ENCODE measurements at places on chromosomes 7 and 10. TPM values are rescaled to one million over a fixed set of nuclear protein-coding genes. Genes with fewer than 3 reads are reported as not detected.

DNA sequence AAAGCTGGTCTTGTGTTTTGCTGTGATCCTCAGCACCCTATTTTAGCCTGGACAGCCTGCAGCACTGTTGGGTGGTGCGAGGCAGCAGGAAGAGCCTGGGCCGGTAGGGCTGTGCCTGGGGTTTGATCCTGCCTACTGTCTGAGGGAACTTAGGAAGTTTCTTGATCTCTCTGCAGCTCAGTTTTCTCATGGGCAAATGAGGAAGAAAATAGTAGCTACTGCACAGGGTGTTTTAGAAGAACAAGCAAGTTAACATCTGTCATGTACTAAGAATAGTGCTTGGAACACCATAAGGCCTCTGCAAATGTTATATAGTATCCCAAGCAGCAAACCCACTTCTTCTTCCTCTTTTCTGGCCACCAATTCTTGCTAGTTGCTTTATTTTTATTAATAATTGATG lies 12.0 kb upstream of the AGR2 start:
- H3K27ac ChIP-seq = no peak overlapping the region
- H3K4me3 ChIP-seq = no peak overlapping the region
- DNase-seq = no peak
- H3K27me3 ChIP-seq = no peaks in the 10 kb centered on the region

Gene PIP
- total RNA-seq = not detected

DNA sequence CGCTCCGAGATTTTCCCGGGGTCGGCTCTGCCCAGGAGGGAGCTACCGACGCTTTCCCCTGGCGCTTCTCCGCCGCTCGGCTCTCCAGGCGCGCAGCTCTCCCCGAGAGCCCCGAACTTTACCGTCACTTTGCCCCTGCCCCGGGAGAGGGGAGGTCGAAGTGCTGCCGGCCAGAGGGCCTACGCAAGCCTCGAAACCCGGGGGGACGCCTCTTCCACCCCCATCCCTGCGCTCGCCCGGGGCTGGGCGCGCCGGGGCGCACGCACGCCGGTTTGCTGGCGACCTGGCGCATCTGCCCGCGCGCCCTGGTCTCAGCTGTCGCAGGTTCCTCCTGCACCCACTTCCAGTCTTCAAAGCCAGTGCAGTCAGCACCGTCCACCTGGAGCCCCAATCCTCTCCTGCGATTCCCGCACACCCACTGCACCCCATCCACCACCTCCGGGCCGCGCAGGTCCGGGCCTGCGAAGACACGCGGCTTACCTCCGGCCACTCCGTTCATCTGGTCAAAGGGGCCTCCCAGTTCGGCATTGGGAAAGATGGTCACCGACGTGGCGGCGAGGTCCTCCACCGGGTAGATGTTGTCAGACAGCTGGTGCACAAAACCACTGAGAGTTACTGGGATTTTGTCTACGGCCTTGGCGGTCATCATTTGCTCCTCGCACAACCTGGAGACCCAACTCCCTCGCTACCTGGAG lies 638 bp downstream of the EGR2 start:
- H3K27me3 ChIP-seq = peaks cover 34% of the 10 kb centered on the region
- peak overlapping the region; percentile 68 for H3K4me3 ChIP-seq
- DNase-seq = no peak

Gene WEE2
- 0.08 TPM for total RNA-seq

Gene AGMO
- total RNA-seq = not detected

DNA sequence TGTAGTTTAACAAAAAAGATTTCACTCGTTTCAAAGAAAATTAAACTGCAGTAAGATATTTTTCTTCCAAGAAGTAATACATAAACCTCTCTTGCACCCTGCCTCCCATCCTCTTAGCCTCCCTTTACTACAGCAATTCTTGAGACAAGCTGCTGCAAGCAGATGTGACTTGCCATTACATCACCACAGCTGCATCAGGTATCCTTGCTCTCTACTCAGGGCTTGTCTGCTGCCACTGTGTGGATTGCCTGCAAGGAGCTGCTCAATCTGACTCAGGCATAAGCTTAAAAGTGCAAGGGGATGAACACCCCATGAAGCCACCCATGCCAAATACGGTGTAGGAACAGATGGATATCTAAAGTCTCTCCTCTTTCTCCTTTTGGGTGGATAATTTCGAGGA lies 609.9 kb downstream of the DNAJB9 start:
- H3K27ac ChIP-seq = no peak overlapping the region
- no peaks in the 10 kb centered on the region for H3K27me3 ChIP-seq
- DNase-seq = no peak
- H3K36me3 ChIP-seq = no peaks in the 10 kb centered on the region

DNA sequence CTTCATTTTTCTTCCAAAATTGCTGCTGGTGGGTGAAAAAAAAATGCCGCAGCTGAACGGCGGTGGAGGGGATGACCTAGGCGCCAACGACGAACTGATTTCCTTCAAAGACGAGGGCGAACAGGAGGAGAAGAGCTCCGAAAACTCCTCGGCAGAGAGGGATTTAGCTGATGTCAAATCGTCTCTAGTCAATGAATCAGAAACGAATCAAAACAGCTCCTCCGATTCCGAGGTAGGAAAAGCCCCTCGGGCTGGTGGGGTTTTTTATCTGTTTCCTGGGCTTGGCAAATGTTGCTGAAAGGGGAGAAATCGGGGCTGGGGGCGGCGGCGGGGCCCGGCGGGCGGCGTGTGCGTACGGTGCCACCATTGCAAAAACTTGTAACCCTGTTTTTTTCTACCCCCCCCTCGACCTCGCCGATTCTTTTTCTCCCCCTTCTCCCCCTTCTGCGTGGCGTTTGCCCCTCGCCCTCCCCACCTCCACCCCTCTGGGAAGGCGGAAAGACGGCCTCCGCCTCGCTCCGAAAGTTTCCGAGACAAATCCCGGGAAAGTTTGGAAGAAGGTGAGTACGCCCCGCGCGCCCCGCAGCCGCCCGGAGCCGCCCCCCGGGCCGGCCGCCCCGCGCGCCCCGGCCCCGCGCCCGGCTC lies 789 bp downstream of the TCF7L2 start:
- H3K36me3 ChIP-seq = no peaks in the 10 kb centered on the region
- peaks cover 42% of the 10 kb centered on the region for H3K27me3 ChIP-seq

DNA sequence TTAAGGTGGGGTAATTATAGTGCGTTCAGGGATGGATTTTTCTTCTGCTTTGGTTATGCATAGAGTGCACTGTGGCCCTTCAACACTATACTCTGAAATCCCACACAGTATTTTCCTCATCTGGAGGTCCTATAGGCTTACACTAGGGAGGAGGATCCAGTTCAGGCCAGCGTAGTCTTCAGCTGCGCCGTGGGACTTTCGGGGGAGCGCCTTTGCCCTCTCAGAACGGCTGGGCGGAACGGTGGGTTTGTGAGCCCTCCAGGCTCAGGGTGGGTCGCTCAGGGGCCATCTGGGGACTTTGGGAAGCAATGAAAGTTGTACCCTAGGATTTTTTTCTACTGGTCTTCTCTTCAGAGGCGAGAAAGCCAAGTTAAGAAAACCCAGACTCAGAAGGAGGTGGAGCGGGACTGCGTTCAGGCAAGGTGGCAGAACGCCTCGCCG lies 652 bp upstream of the VPS26A start:
- H3K4me1 ChIP-seq = peaks cover 28% of the 10 kb centered on the region
- no peak for DNase-seq
- H3K27ac ChIP-seq = peak overlapping the region; percentile 95
- peak overlapping the region; percentile 90 for H3K4me3 ChIP-seq
- H3K27me3 ChIP-seq = no peaks in the 10 kb centered on the region

GRCh38 chr7:115704884-115705283 lies 325.7 kb downstream of the TFEC start:
- no peaks in the 10 kb centered on the region for H3K4me1 ChIP-seq
- no peak overlapping the region for H3K4me3 ChIP-seq
- H3K27me3 ChIP-seq = no peaks in the 10 kb centered on the region
- no peaks in the 10 kb centered on the region for H3K36me3 ChIP-seq
- DNase-seq = no peak
- H3K27ac ChIP-seq = no peak overlapping the region

Gene CRHR2
- not detected for total RNA-seq

DNA sequence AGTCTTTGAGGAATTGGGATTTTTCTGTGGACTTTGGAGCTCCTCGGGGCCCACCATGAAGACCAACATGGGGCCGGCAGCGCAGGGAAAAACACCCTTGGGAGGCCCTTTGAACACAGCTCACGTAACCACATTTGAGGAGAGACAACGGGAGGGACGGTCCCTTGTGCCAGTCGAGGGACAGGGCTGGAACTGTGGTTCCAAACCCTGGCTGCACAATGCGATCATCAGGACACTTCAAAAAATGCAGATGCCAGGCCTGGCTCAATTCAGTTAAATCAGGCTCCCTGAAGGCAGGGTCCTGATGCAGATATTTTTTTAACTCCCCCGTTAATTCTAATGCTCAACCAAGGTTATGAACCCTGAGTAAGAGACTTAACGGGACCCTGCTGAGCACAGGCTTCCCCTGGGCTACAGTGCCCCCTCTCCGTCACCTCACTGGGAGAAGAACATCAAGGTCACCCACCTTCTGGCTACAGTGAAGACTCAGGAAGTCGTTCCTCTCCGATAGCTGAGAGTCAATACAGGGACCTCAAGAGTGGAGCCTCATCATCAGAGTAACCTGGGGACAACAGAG lies 30.4 kb downstream of the LYZL1 start:
- H3K4me3 ChIP-seq = no peak overlapping the region
- no peaks in the 10 kb centered on the region for H3K36me3 ChIP-seq
- DNase-seq = no peak
- H3K4me1 ChIP-seq = no peaks in the 10 kb centered on the region
- H3K27ac ChIP-seq = no peak overlapping the region

DNA sequence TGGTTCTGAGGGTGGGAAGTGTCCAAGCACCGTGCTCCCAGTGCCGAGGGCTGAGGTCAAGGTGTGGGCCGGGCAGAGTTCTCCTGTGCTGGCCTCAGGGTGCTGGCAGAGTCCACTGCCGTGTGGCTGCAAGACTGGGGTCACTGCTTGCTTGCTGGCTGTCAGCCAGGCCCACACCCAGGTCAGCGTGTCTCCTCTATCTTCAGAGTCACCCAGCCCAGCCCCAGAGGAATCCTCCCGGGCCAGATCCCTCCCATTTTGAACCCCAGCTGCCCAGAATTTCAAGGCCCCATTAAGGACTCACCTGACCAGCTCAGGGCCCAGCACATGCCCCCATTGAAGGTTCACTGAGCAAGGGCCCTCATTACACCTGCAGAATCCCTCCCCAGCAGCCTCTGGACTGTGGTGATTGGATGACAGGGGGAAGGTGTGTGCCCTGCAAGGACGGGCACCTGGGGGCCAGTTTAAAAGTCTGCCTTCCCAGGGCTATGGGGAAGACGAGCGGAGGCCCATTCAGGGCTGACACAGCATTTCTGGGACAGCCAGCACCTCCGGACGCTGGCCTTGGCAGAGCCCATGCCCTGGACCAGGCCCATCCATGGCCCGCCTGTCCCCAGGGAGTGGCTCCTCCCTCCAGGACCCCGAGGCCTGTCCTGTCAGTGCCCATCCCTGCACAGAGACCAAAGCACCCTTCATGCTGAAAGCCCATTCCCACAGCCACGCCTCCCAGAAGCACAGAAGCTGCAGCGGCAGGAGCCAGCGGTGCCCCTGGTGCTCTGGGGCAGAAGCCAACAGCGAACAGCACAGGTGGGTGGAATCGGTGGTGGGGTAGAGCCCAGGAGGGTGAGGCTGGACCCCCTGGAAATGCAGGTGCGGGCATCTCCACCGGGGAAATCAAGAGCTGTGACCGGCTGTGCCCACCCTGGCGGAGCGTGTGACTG lies 45.1 kb upstream of the PPP2R2D start:
- H3K4me1 ChIP-seq = no peaks in the 10 kb centered on the region
- no peak overlapping the region for H3K27ac ChIP-seq
- no peak for DNase-seq

DNA sequence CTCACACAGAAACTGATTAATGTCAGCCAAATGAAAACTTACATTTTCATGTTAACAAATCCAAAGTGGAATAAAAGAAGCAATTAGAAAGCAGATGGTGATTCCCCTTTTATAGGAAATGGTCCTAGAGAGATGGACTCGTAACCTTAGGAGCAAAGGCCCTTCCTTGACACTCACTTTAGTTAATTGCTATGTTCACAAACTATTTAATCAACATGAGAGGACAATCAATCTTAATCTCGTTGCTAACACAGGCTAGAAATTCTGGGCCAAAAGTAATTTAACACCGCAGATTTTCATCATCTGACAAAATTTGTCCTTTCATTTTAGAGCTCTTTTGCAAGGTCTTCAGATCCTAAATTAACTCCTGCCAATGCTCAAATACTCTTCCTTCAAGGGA lies 64.0 kb upstream of the DNAJB12 start:
- peaks cover 17% of the 10 kb centered on the region for H3K36me3 ChIP-seq
- H3K27ac ChIP-seq = no peak overlapping the region
- no peak overlapping the region for H3K4me3 ChIP-seq
- no peak for DNase-seq

DNA sequence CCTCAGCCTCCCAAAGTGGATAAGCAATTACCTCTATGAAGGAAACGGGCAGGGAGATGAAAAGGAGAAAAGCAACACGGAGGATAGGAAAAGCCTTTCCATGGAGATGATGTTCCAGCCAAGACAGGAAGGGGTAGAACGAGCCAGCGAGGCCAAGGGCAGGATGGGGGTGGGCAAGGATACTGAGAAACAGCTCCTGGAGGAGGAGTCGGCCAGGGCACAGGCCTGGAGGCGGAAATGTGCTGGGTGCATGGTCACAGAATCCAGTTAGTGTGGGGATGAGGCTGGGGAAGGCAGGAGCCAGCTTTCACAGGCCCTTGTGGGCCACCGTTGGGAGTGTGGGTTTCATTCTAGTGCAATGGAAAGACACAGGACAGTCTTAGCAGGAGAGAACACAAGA lies 162.6 kb downstream of the JAZF1 start:
- H3K36me3 ChIP-seq = no peaks in the 10 kb centered on the region
- DNase-seq = no peak
- H3K27me3 ChIP-seq = no peaks in the 10 kb centered on the region
- H3K4me1 ChIP-seq = peaks cover 6% of the 10 kb centered on the region

DNA sequence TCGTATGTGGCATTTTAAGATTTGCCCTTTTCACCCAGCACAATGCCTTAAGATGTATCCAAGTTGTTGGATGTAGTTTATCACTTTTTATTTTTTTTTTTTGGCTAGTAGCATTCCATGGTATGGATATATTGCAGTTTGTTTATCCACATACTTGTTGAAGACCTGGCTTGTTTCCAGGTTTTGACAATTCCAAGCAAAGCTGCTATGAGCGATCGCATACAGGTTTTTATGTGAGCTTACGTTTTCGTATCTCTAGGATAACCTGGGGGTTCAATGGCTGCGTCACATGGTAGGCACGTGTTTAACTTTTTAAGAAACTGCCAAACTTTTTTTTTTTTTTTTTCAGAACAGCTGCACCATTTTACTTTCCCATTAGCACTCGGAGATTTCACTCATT lies 32.2 kb downstream of the BAIAP2L1 start:
- H3K27ac ChIP-seq = no peak overlapping the region
- DNase-seq = no peak
- H3K4me1 ChIP-seq = no peaks in the 10 kb centered on the region
- H3K4me3 ChIP-seq = no peak overlapping the region
- H3K27me3 ChIP-seq = no peaks in the 10 kb centered on the region

- peaks cover 3% of the 10 kb centered on the region for H3K4me1 ChIP-seq
- no peak overlapping the region for H3K4me3 ChIP-seq
These were observed 51.6 kb downstream of the CYCS start for GRCh38 chr7:25073451-25073850.

GRCh38 chr7:2720024-2720423 lies 32.0 kb downstream of the AMZ1 start:
- H3K27ac ChIP-seq = no peak overlapping the region
- H3K36me3 ChIP-seq = no peaks in the 10 kb centered on the region
- H3K4me3 ChIP-seq = no peak overlapping the region

Gene LOXL4
- not detected for total RNA-seq

- H3K36me3 ChIP-seq = no peaks in the 10 kb centered on the region
These were observed 68.4 kb downstream of the CACNA2D1 start for GRCh38 chr7:82375129-82375528.

- peaks cover 96% of the 10 kb centered on the region for H3K36me3 ChIP-seq
- DNase-seq = no peak
- H3K4me3 ChIP-seq = no peak overlapping the region
- no peaks in the 10 kb centered on the region for H3K27me3 ChIP-seq
- H3K4me1 ChIP-seq = peaks cover 23% of the 10 kb centered on the region
- no peak overlapping the region for H3K27ac ChIP-seq
These were observed 246.1 kb downstream of the CELF2 start for GRCh38 chr10:11263767-11264166.

Data from CD4-positive, alpha-beta T cell (primary cell).